ENCODE measurements at places on chromosomes 16 and 17.

DNA sequence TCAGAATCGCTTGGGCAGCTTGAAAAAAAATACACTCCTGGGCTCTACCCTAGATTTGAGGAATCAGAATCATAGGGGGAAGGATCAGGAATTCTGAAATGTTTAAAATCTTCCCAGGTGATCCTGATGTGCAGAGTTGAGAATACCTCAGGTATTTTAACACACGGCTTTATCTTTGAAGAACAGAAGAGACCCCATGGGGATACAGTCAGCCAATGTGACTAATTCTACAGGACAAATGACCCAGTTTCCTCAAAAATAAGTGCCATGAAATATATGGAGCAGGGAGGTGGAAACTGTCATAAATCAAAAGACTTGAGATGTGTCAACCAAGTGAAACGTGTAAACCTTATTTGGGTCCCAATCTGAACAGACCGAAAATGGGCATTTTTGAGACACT lies 52.7 kb downstream of the CCDC42 start:
- no peak for DNase-seq

DNA sequence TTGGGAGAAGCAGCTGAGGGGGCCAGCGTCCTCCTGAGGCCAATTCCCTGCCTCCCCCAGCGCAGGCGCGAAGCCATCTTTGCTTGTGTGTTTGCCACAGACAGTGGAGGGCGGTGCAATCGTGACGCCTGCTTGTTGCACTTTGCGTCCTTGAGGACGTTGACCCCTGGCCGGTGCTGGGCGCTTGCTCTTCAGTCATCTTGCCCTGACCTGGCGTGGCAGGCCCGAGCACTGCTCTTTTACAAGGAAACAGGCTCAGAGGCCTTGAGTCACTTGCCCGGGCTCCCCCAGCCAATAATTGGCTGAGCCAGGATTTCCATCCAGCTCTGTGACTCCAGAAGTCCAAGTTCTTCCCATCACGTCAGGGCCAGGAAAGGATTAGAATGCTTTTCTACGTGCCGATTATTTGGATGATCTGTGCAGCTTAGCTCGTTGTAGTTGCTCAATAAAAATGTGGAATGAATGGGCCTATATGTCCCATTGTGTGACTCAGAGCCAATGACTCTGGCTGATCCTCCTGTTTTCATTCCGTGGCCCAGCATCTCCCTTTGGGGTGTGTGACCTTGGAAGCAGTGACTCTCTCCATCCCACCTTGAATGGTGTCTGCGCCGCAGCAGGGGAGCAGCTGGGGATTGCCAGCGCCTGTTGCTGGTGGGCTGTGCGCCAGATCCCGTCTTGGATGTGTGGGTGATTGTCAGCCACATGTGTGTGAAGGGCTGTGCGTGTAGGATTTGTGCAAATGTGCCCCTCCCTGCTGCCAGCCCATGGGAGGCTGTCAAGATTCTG lies 214.1 kb downstream of the SEC14L1 start:
- DNase-seq = peak; percentile 95

DNA sequence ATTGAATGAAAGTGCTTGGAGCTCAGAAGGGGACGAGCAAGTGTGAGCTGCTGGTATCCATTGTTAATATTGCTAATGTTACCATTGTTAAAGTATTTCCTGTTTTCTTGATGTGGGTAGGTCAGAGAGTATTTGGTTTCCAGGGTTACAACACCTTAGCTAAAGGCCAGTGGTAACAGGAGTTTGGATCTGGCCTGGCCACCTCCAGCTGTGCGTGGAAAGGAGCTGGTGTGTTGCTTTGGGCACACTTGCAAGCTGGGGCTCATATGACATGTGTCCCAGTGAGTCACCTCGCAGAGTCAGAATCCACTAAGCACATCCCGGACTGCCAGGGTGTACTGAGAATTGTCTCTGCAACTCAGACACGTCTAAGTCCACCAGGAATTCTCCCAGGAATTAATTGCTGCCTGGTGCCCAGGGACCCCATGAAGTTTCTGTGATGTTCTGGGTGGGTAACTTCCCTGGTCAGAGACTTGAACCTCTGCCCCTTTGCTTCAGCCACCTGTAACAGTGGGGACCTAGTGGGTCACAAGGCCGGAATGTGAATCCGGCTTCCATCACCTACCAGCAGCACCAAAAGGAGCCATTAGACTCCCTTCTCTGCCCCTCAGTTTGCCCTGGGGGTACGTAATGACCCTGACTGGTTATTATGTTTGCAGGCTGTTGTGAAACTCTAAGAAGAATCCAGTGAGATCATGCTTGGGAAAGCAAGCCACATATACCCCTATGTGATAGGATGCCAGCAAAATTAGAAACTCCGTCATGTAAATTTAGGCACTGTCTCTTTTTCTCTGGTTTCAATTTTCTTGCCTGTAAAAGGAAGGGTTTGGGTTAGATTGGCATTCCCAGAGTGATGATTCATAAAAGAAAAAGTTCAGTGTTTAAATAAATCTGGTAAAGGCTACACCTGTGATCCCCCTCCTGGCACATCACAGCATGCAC lies 12.8 kb downstream of the SLC6A2 start:
- no peak for DNase-seq

DNA sequence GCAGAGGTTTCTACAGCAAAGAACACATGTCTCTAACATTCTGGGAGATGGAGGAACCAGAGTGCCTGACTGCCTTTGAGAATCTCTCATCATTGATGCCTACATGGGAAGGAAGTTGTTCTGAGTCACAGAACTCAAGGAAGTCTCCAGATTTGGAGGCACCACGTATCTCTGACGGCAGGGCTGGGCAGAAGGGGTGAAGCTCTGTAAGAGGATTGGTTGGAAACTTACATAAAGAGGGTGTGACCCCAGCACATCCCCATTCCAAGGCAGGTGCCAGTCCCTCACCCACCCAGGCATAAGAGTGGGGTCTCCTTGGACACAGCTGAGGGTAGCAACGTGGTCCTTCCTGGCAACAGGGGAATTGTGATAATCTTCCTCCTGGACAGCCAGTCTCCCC lies 17.4 kb downstream of the TNFRSF13B start:
- DNase-seq = no peak

DNA sequence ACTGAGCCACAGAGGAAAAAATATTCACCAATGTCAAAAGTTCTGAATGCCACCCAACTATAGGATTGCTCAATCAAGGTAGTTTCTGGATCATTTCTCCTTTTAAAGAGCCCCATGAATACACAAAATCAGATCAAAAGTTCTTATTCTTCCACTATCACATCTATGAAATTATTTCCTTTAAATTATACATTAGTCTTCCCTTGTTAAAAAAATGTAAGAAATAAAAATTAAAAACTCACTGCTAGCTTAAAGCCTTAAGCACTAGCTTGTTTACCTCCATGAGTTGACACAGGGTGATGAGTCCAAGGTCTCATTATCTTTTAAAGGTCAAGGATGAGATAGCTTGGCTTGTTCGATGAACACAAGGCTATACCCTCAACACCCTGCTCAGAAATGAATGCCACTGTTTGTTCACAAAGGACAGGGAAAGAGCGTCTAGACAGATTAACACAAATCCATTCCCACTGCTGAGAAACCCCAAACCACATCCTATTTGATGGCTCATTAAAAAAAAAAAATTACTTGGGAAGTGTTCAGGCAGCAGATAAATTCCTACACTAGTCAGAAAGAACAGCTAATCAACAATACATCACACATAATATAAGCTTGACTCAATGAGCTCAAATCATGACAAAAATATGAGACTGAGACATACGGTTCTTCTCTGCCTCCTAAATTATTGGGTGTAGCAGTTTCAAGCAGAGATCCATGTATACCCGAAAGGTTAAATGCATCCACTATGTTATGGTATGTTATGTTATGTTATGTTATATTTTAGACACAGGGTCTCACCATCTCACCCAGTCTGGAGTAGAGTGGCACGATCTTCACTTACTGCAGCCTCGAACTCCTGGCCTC lies 118.9 kb downstream of the PARN start:
- DNase-seq = peak; percentile 45

DNA sequence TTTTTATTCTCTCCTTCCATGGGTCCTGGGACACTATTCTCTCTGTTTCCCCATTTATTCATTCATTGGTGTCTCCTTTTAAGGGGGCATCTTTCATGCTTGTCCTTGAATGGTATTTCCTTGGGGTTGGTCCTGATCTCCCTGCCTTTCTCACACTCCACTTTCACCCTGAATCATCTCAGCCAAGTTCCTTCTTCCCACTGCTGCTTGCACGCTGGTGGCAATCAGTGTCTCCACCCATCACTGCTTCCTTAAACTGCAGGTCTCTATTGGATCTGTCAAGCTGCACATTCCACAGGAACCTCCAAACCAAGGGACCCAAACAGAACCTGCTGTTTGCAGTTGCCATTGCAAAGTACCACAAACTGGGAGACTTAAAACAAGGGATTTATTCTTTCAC lies 89.3 kb upstream of the SDK2 start:
- no peak for DNase-seq

- DNase-seq = no peak
These were observed 415 bp downstream of the ABCA5 start for GRCh38 chr17:69326377-69327059.

GRCh38 chr16:87635541-87636049 lies 33.3 kb downstream of the JPH3 start:
- DNase-seq = peak; percentile 10
